Activated CD8-positive, alpha-beta memory T cell treated with anti-CD3 and anti-CD28 coated beads for 48 hours (primary cell): ENCODE measurements at places on chromosomes 2 and 18.
A peak's percentile ranks its signal among the peaks of the same experiment; 100 is the strongest.

GRCh38 chr2:72008608-72009007 is 139.1 kb downstream of the CYP26B1 start:
- no peak for DNase-seq

GRCh38 chr2:53356291-53356905 is 411.2 kb upstream of the CHAC2 start:
- no peak for DNase-seq

- no peak for DNase-seq
These were observed 221.4 kb downstream of the CMPK2 start for GRCh38 chr2:6644261-6644660.

- DNase-seq: no peak
These were observed 48.5 kb upstream of the FOSL2 start for GRCh38 chr2:28343971-28344715.

DNA sequence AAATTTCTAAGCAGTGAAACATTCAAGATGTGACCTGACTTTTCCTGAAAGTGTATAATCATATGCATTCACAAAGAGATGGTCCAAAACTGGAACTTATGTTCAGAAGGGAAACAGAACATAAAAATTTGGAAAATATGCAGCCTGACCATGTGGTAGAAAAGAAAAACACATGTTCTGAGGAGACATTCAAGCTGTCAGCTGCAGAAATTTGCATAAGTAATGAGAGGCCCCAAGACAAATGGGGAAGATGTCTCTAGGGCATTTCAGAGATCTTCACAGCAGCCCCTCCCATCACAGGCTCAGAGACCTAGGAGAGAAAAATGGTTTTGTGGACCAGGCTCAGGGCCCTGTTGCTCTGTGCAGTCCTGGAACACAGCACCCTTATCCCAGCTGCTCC is 123.8 kb downstream of the RPIA start:
- no peak for DNase-seq

DNA sequence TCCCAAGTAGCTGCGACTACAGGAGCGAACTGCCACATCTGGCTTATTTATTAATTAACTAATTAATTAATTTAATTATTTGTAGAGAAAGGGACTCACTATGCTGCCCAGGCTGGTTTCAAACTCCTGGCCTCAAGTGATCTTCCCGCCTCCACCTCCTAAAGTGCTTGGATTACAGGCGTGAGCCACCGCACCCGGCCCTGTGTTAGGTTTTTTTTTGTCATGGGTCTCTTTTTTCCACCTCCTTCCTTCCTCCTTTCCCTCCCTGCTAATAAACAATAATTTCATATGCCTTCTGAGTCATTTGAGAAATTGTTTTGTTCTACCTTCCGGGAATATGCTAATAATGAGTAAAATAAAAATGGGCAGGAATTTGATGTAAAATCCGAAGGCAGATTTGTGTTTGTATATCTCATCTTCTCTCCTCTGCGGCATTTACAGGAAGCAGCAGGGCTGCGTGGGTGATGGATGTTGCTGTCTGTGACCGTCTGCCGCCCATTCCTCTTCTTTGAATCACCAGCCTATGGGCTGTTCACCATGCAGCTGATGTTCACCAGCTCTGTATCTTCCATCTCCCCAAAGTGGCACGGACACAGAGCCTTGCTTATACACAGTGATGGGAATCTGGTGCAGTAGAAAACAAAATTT is 89.9 kb downstream of the ACSL3 start:
- DNase-seq: no peak

DNA sequence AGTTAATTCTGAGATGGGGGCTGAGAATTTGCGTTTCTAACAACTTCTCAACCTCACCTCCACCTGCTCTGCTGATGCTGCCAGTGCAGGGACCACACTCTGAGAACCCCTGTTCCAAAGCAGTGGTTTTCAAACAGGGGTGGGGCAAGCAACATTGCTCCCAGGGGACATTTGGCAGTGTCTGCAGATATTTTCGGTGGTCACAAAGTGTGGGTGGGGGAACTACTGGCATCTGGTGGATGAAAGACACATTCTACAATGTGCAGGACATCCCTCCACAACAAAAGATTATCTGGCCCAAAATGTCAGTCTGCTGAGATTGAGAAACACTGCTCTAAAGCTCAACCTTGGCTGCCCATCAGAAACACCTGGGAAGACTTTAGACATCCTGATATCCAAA is 188.7 kb upstream of the SATB2 start:
- DNase-seq: no peak

- peak; percentile 50 for DNase-seq
These were observed at the start of gene UBE2E3 for GRCh38 chr2:180980106-180980942. TSS of gene UBE2E3 (plus strand) at chr2:180980605. CDS start at chr2:180982043, 1,438 bp downstream.

- no peak for DNase-seq
These were observed 400.3 kb downstream of the NCKAP5 start for GRCh38 chr2:133167990-133168389.

DNA sequence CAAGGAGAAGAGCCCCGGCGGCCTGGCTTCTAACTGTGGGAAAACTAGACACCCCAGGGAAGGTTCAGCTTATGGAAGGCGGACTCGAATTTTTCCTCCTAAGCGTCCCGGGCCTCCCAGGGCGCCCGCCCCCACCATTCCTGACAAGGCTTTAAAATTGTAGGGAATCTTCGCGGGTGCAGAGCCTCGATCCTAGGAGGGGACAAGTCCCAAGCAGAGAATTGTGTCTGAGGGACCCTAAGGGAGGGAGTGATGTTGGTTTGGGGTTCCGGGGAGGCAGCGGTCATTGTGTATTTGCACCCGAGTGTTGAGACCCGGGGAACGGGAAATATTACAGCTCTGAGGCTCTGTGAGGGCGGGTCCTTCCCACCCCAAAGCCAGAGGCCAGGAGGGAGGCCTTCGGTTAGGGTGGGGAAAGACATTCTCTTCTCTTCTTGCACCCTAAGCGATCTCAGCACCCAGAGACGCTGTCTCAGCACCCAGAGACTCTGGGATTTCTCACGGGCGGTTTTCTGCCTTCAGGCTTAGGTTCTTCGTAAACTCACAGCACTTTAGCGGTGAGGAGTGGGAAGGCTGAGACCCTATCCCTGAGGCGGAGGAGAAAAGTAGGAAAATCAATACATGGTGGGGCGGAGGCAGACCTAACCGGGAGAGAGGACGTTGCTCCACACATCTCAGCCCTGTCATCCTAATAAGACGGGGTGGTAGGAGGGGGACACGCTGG is 7.6 kb downstream of the OSR1 start:
- no peak for DNase-seq

DNA sequence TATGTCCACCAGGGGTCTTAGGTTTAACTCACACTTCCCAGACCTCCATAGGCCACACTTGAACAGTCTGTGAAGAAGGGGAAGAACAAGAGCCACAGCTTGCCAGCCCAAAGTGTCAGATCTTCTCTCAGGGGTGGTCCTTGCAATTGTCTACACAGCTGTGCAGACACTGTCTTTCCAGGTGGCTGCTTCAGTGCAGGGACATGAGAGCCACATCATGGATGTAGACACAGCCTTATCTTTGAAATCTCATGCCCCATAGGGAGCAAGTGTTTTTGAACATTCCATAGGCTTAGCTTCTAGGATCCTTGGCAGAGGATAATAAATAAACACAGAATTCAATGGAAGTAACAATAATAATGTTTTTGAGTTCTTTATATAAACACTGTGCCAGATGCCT is 6.7 kb downstream of the ZNF407 start:
- DNase-seq: no peak

DNA sequence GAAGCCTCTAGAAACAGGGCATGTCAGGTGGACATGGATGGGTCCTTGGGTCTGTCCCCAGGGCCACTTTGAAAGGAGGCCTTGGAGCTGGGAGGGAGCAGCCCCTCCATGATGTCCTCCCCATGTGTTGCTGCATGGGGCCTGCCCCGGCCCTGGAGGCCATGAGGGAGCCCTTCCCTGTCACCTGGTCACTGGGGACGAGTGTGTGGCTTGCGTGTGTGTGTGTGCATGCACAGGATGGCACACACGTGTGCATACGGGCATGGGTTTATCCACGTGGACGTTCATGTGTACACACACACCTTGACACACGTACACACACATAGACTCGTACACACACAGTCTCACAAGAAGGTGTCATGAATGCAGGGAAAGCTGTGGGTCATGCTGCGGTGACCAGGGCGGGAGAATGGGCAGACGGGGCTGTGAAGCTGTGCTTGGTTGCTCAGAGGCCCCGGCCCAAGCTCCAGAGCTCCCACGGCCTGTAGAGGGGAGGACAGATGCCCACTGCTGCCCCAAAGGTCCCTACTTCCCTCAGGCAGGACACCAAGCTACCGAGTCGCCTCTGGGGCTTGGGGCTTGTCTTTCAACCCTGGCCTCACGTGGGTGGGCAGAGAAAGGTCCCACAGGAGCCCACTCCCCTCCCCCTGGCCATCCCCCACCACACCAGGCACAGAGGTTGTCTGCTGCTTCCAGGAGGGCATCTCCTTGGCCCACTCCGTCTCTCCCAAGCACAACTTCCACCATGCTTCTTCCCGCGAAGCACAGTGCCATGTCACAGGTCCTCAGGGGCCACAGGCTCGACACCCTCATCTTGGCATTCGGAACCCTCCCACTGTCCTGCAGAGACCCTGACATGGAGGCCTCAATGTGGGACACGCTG is 42.3 kb upstream of the GPC1 start:
- no peak for DNase-seq

DNA sequence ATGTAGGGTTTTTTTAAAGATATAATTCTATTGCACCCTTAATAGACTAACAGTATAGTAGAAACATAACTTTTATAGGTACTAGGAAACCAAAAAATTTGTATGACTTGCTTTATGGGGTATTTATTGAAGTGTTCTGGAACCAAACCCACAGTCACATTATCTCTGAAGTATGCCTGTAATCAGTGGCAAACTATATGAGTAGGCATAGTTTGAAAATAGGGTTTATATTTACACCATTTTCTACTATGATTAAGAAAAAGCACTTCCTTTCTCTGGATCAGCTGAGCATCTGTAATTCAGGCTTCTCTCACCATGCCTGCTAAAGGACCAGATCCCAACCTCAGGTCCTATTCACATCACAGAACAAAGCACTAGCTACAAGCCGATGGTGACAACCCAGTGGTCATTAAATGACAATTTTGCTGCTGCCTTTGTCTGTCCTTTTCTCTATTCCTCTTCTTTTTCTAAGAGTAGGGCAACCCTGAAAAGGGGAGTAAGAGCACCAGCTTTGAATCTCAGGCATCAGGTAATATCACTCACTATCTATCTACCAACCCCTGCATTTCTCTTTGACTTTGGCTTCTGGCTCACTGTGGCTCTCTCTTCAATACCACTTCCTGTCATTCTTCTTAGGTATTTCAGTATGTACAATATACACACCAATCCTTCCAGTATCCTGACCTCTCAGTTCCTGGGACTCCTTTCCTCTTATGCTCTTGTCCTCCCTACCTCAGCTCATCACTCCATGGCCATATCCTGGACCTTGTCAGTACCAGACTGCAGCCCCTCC is 14.4 kb downstream of the NEMP2 start:
- no peak for DNase-seq

DNA sequence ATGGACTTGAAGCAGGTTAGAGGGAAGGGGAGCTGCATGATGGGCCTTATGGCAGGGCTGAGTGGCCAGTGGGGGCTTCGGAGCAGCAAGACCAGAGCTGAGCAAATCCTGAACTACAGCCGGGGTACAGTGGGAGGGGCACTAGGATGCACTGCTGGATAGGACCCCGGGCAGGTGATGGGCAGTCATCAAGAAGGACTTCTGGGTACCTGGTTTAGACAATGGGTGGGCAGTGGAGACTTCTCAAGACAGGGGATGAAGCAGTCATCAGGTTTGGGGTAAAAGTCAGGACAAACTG is 507.4 kb upstream of the MYT1L start:
- DNase-seq: no peak

DNA sequence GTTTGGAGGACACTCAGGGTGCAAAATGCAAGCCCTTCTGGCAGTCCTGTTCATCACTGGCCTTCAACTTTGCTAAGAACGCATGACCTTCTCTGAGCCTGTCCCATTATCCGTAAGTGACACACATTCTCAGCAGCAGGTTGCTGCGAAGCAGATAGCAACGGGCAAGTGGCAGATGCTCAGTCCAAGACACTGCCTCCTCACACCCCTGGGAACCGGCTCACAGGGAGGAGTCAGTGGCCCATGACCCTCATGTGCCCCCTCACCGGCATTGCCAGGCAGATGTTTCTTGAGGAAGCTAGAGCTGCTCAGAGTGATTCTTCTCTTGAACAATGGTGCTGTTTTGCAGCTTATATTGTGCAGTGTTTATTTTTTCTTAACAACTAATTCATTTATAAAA is 737.2 kb upstream of the HS6ST1 start:
- no peak for DNase-seq
